ENCODE measurements at places on chromosomes 13 and 19.

DNA sequence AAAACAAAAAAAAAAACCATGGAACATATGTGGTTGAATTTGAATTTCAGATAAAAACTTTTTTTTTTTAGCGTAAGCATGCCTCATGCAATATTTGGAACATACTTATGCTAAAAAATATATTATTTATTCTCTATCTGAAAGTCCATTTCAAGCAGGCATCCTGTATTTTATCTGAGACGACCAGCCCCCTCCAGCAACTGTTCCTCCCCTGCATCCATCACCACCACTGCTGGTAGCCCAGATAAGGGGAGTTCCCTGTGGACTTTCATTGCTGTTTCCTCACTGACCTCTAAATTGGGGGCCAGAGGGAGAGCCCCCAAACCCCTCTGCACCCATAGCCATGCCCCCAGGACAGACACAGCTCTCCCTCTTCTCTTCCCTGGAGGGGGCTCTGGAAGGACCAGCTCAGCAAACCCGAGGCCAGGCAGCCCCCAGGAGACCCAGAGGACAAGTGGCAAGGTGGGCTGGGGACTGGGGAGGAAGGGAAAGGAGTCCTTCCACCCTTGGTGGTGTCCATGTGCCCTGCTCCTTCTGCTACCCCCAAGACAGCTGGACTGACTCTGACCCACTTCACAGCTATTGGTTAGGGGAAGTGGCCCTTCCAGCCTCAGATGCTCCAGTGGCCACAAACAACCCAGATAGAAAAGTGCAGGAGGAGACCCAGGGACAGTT is 6.6 kb upstream of the SIGLEC12 start:
- H3K27ac ChIP-seq, result no peak overlapping the region
- peaks cover 2% of the 10 kb centered on the region for H3K36me3 ChIP-seq
- peaks cover 51% of the 10 kb centered on the region for H3K27me3 ChIP-seq
- no peaks in the 10 kb centered on the region for H3K4me1 ChIP-seq

DNA sequence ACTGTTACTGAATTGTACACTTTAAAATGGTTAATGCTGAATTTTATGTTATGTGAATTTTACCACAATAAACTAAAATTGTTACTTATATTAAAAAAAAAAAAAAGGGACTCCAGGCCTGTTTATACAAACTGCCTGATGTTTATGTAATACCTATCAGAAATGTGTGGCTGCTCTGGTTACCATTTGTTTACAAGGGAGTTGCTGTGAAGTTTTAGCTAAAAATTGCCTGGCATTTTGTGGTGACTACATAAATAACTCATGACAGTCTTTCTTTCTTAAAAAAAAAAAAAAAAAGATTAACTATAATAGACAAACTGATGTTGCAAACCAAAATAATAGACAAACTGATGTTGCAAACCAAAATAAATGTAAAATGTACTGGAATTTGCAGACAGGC is 71.8 kb downstream of the CDADC1 start:
- peaks cover 2% of the 10 kb centered on the region for H3K36me3 ChIP-seq
- peaks cover 8% of the 10 kb centered on the region for H3K4me1 ChIP-seq
- no peak overlapping the region for H3K27ac ChIP-seq
- no peaks in the 10 kb centered on the region for H3K27me3 ChIP-seq
- no peak for DNase-seq

DNA sequence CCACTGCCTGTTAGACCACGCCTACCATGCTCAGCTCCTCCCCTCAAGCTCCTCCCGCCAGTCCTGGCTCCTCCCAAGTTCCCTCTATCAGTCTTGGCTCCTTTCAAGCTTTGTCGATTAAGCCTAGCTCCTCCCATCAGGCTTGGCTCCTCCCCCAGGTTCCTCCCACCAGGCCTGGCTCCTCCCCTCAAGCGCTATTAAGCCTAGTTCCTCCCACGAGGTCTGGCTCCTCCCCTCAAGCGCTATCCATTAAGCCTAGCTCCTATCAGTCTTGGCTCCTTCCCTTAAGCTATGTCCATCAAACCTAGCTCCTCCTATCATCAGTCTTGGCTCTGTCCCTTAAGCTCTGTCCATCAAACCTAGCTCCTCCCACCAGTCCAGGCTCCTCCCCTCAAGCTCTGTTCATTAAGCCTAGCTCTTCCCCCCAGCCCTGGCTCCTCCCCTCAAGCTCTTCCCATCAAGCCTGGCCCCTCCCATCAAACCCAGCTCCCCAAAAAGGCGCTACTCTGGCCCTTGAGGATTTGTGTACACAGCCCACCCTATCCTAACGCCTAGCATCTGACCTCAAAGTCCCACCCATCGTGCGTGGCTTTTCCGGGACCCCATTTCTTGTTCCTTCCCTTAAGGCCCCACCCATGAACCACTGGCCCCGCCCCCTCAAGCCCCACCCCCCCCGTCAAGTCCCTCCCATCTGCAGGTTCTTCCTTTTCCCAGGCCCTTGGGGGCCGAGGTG is 10.0 kb downstream of the CAMSAP3 start:
- H3K27ac ChIP-seq, result no peak overlapping the region
- peaks cover 2% of the 10 kb centered on the region for H3K4me1 ChIP-seq
- no peak for DNase-seq
- H3K4me3 ChIP-seq, result no peak overlapping the region
- peaks cover 20% of the 10 kb centered on the region for H3K27me3 ChIP-seq

DNA sequence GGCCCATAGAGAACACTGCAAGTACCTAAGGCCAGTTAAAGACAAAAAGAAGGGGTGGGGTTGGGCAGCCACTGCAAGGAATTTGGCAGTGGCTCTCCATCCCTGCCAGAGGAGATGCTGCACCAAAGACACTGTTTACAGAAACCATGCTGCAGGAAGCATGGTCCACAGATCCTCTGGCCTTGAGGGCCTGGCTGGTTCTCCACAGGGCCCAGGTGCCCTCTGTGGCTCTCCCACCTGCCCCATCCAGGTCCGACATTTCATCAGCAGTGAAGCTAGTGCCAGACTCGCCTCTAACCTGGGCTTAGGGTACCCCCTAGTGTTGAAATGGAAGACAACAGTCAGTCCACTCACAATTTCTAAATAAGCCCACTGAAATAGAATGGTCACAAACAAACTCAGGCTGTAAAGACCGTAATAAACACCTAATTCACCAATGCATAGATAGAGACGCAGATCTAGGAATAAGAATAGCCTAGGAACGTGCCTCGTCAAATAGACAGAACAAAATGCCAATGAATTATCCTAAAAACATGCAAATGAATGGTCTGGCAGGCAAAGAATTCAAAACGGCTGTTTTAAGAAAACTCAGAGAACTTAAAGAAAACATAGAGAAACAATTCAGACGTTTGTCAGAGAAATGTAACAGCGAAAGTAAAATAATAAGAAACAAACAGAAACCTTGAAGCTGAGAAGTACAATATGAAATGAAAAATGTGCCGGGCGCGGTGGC is 23.3 kb downstream of the LYPD4 start:
- peaks cover 3% of the 10 kb centered on the region for H3K4me1 ChIP-seq
- H3K27ac ChIP-seq, result no peak overlapping the region
- H3K27me3 ChIP-seq, result peaks cover 33% of the 10 kb centered on the region

GRCh38 chr13:35983206-35983605 is 148.0 kb downstream of the DCLK1 start:
- H3K36me3 ChIP-seq, result no peaks in the 10 kb centered on the region
- H3K4me1 ChIP-seq, result peaks cover 3% of the 10 kb centered on the region
- H3K27ac ChIP-seq, result no peak overlapping the region
- no peak for DNase-seq
- no peak overlapping the region for H3K4me3 ChIP-seq

DNA sequence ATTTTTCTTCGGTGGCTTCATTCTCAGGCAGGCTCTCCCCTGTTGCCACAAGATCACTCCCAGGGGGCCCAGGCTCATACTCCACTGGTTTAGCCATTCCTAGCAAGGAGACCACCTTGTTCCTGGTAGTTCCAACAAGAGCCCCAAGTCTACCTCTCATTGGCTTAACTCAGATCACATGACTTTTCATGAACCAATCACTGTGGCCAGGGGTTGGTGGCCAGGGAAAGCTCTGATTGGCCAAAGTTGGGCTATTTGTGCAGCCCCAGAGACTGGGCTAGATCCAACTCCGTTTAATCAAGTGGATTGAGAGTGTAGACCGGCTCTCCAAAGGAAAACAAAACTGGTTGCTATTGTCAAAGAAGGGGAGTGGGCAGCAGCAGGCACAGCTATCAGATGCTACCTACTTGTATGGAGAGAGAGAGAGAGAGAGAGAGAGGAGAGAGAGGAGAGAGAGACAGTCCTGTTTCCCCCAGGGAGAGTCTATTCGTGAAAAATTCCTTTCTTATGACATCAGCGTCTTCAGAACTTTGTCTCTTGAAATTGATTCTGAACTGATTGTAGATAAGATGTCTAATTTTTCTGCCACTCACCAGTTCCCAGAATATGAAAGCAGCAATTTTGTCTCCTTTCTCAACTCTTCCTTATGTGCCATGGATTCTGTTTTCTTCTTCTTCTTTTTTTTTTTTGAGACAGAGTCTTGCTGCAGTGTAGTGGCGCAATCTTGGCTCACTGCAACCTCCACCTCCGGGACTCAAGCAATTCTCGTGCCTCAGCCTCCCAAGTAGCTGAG is 5.9 kb downstream of the CEACAM19 start:
- H3K4me1 ChIP-seq, result no peaks in the 10 kb centered on the region
- H3K27ac ChIP-seq, result no peak overlapping the region
- H3K4me3 ChIP-seq, result no peak overlapping the region
- H3K27me3 ChIP-seq, result peaks cover 11% of the 10 kb centered on the region
- DNase-seq, result no peak

DNA sequence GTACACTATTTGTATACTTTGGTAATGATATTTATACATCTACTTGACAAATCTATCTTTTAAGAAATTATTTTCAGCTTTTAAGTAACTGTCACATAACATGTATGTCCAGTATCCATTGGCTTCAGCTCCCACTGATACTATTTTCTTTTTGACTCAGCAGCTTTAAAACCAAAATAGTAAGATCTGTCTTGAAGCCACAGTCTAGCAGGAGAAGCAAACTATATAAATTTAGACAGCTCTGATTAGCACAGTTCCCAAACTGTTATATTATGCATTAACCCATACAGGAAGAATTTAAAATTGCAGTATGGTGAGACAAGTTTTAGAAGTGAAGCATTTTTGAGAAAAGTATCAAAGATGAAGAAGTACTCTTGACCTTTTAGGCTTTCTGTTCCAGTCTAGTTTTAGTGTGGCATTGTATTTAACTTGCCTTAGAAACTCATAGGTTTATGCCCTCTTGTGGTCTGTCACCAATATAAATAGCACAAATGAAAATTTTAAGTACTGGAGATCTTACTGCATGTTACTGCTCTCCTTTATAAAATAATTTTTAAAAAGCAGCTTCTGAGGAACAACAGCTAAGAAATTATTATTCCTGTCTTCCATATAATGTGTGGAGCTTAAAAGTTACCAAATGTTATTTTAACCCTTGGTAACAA is 24.7 kb downstream of the URI1 start:
- H3K27me3 ChIP-seq, result no peaks in the 10 kb centered on the region
- H3K27ac ChIP-seq, result no peak overlapping the region
- DNase-seq, result no peak
- no peaks in the 10 kb centered on the region for H3K36me3 ChIP-seq

GRCh38 chr19:493391-494170 is 2.7 kb upstream of the MADCAM1 start:
- H3K36me3 ChIP-seq, result no peaks in the 10 kb centered on the region
- H3K27ac ChIP-seq, result peak overlapping the region; percentile 0
- DNase-seq, result no peak
- no peaks in the 10 kb centered on the region for H3K27me3 ChIP-seq

DNA sequence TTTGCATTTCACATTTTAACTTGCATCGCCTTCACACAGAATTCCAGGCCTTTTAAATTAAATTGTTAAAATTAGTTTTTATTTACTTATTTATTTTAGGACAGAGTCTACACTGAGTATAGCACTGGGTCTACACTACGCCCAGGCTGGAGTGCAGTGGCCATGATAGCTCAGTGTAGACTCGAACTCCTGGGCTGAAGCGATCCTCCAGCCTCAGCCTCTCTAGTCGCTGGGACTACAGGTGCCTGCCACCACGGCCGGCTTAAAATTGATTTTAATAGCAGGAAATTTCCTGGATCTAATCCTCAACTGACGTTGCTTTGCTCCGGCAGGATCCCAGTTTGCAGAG is 301 bp upstream of the ZNF610 start:
- DNase-seq, result no peak
- H3K27me3 ChIP-seq, result no peaks in the 10 kb centered on the region
- H3K36me3 ChIP-seq, result peaks cover 4% of the 10 kb centered on the region
- H3K27ac ChIP-seq, result peak overlapping the region; percentile 44
- peaks cover 4% of the 10 kb centered on the region for H3K4me1 ChIP-seq
- H3K4me3 ChIP-seq, result peak overlapping the region; percentile 88

GRCh38 chr13:111330066-111330610 is 9.7 kb downstream of the TEX29 start:
- H3K27me3 ChIP-seq, result no peaks in the 10 kb centered on the region
- no peak for DNase-seq
- H3K4me3 ChIP-seq, result no peak overlapping the region
- peaks cover 2% of the 10 kb centered on the region for H3K4me1 ChIP-seq
- no peak overlapping the region for H3K27ac ChIP-seq

GRCh38 chr13:20814224-20814910 is 40.6 kb upstream of the EEF1AKMT1 start:
- no peak overlapping the region for H3K27ac ChIP-seq
- H3K27me3 ChIP-seq, result no peaks in the 10 kb centered on the region
- no peak for DNase-seq
- peaks cover 3% of the 10 kb centered on the region for H3K4me1 ChIP-seq
- H3K4me3 ChIP-seq, result no peak overlapping the region

DNA sequence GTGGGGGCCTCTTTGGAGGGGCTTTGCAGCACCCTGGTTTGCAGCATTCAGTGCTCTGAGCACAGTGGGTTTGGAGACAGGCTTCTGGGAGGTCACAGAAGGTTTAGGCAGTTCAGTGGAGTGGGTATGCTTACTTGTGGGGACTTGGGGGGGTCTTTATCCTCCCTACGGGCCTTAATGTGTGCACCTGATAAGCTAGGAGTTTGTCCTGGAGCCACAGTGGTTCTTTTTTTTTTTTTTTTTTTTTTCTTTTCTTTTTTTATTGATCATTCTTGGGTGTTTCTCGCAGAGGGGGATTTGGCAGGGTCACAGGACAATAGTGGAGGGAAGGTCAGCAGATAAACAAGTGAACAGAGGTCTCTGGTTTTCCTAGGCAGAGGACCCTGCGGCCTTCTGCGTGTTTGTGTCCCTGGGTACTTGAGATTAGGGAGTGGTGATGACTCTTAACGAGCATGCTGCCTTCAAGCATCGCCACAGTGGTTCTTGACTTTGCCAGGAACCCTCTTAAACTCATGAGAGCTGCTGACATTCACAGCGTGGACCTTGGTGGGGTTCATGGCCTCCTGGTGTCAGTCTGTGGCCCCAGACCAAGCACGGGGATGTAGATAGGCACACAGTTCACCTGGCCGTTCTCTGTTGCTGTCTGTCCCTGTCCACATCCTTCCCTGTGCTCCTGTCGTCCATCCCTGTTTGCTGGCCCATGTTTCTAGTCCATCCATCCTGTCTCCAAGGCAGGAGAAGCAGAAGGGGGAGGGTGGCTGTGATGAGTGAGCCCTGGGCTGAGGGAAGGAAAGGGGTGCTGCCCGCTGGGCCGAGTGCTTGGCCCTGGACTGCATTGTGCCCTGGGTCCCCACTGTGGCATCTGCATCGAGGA is 2.7 kb downstream of the EGLN2 start:
- peaks cover 69% of the 10 kb centered on the region for H3K4me1 ChIP-seq
- DNase-seq, result no peak
- peak overlapping the region; percentile 98 for H3K27ac ChIP-seq
- H3K4me3 ChIP-seq, result peak overlapping the region; percentile 98

- H3K27me3 ChIP-seq, result no peaks in the 10 kb centered on the region
- H3K4me3 ChIP-seq, result no peak overlapping the region
- peaks cover 2% of the 10 kb centered on the region for H3K36me3 ChIP-seq
- no peak for DNase-seq
Measured at GRCh38 chr13:84730376-84730775, 848.1 kb upstream of the SLITRK1 start.

All from T-helper 17 cell (primary cell).